ENCODE measurements at places on chromosomes 2 and 18.

DNA sequence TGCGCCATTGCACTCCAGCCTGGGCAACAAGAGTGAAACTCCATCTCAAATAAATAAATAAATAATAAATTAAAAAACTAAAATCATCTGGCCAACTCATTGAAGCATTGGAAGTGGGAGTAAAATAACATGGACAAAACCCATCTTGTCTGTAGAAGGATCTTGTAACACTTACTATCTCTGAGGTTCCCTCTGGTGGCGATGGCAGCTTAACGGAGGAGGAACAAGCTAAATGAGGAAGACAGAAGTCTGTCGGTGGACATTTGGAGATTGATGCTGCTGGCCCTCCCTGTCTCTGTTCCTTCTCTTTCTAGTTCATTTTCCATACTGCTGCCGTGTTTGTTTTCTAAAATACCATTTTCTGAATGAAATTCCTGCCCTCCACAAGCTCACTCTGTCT lies 43.4 kb downstream of the ZCCHC2 start:
- no peak for DNase-seq

- no peak for DNase-seq
Measured at GRCh38 chr2:148451046-148451445, 193.5 kb upstream of the EPC2 start.

- DNase-seq = no peak
Measured at GRCh38 chr2:31429759-31430438, 15.4 kb upstream of the XDH start.

- DNase-seq = no peak
Measured at GRCh38 chr2:236090027-236090382, 78.2 kb downstream of the GBX2 start.

- DNase-seq = no peak
Measured at GRCh38 chr18:3067722-3068121, 54.8 kb upstream of the LPIN2 start.

DNA sequence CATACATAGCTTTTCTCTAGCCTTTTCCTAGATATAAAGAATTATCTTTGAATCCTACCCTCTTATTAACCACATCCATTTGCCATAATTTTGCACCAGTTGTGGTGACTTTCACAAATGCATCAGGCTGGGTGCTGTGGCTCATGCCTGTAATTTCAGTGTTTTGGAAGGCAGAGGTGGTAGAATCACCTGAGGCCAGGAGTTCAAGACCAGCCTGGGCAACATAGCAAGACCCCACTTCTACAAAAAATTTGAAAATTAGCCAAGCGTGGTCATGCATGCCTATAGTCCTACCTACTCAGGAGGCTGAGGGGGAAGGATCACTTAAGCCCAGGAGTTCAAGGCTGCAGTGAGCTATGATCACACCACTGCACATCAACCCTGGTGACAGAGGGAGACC lies 672.4 kb upstream of the CHAC2 start:
- DNase-seq = no peak

DNA sequence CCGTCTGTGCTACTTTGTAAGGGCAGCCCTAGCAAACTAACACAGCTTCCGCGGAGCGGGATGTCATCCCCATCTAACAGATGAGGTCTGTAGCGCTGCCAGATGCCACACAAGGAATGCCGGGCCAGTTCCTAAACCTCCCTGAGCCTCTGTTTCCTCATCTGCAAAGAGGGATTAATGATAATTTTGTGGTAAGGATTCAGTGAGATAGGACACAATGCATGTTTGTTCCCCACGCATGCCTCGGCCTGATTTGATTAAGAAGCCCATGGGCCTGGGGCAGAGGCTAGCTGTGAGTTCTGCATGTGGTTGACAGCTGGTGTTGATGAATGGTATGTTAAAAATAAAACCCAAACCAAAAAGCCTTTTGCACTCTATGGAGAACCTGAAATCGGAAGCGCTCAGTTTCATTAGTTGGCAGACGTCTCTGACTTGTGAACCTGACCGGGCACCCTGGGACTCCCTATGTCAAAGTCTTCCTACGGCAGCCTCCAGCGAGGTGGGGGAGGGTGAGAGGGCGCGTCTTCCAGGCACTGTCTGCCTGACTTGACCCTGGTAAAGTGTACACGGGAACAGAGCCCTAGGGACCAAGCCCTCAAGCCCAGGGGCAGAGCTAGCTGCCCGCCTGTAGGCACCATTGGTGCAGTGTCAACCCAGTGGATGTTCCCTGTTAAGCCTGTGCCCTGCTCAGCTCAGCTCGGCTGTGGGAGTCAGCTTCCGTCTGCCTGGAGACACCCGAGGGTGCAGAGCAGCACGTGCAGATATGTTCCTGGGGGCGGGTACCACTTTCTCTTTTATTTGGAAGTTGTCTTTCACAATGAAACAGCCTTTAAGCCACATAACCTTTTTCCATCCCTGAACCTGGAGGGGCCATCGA lies 14.8 kb upstream of the INHBB start:
- DNase-seq = no peak

DNA sequence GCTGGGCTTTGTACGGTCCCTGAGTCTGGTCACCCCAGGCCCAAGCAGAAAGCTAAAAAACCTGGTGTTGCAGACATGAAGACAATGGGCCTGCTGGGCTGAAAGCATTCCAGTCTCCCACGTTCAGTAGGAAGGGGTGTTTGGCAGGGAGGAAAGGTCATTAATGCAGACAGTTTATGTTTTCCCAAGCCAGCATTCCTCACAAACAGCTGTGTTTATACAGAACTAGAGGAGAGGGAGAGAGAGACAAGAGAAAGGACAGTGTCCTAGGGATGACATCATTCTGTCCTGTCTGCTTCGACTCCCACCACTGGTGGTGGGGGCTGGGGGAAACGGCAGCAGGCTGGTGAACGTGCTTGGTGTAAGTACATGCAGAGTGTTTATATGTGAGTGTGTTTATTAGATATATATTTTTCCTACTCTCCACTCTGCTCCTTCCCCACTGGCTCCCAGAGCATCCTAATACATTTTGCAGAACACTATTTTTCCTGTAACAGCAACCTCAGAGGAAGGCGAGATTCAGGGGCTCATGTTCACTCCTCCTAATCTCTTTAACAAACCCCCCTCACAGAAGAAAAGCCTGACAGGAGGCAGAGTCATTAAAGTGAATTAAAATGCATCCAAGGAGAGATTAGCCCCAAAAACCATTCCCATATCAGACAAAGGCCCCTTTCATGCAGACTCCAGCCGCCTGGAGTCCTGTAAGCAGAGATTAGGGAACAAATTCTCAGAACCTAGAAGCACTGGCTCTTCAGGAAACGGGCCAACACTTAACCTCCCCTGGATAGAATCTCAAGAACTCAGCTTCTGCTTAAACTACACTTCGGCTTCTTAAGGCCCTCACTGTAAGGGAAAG lies 380.4 kb downstream of the TNS1 start:
- no peak for DNase-seq

DNA sequence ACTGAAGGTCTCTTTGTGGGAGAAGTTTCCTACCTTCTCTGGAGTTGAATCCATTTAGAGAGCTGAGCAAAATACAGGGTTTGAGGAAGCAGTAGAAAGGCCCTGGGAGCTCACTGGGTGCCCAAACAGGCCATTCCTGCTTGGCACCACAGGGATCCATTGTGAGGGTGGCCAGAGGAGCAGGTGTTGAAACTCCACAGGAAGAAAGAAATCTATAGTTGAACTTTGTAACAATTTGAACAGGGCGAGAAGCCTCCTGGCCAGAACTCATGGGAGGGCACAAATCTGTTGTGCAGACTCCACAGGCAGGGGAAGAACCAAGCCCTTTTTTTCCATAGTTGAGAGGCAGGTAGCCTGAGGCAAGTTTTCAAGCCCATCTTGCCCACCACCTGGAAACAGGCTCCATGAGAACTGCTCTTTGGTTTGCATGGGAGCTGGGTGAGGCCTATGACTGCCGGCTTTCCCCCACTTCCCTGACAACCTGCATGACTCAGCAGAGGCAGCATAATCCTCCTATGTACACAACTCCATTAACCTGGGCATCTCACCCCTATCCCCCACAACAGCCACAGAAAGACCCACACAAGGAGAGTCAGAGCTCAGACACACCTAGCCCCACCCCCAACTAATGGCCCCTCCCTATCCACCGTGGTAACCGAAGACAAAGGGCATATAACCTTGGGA lies 1053.0 kb downstream of the TSN start:
- DNase-seq = no peak

DNA sequence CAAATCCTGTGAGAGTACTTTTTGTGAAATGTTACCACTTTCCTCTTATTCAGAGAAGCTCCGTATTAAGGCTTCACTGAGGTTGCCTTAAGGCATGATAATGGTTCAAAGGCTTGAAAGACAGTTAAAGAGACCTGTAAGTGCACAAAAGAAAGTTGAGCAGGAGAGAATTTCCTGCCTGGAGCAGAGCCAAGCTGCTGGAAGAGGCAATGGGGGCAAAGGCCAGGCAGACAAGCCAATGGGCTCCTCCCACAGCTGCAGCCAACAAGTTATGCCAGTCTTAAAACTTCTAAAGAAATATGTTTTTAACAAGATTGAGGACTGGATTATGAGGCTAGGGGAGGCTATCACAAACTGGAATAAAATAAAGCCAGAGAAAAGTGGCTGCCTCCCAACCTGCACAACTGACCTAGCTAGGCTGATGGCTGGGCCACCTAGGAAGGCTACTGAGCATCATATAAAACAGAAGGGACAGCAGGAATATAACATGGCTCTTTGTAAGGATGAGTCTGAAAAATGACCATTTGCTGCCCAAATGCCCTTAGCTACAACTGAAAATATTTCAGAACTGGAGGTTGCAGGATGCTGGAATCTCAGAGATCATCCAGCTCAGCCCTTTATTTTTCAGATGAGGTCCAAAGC lies 2.1 kb downstream of the IL1B start:
- no peak for DNase-seq

GRCh38 chr2:230230087-230230486 lies 4.6 kb downstream of the SP140 start:
- no peak for DNase-seq

All from LNCaP clone FGC (cell line).